Large intestine (tissue), 12 donors: ENCODE measurements at places on chromosomes 1 and 21. TPM values are rescaled to one million over a fixed set of nuclear protein-coding genes. Genes with fewer than 3 reads are reported as not detected.
A peak's percentile ranks its signal among the peaks of the same experiment; 100 is the strongest.

DNA sequence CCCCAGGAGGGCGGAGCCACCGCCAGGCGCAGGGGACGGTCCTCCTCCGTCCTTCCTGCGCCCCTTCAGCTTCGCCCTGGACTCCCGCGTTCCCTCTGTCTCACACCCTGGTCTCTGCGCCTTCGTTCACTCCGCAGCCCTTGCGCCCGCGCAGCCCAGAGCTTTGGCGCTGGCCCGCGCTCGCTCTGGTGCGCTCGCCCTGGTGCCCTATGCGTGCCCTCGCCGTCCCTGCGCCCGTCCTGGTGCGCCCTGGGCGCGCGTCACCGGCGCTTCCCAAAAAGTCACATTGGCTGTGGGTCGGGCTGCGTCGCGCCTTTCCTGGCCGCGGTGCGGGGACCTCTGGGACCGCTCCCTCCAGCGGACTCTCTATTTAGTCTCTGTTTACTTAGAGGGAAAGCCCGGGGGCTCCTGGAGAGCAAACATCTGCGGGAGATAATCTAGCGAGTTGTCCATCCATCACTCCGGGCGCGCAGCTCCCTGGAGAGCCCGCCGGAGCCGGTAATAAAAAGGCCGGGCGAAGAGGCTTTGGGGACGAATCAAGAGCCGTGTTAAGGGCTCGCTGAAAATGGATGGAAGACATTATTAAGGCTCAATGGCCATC, 178.6 kb downstream of the PRDM16 start:
- H3K27ac ChIP-seq = peak overlapping the region; percentile 16
- peak overlapping the region; percentile 13 for H3K4me3 ChIP-seq
- peaks cover 63% of the 10 kb centered on the region for H3K4me1 ChIP-seq
- DNase-seq = no peak

- H3K36me3 ChIP-seq = no peaks in the 10 kb centered on the region
- H3K27me3 ChIP-seq = no peaks in the 10 kb centered on the region
- H3K4me1 ChIP-seq = no peaks in the 10 kb centered on the region
- H3K27ac ChIP-seq = no peak overlapping the region
- H3K4me3 ChIP-seq = no peak overlapping the region
Observed at GRCh38 chr1:185661971-185662370, 72.2 kb upstream of the HMCN1 start.

DNA sequence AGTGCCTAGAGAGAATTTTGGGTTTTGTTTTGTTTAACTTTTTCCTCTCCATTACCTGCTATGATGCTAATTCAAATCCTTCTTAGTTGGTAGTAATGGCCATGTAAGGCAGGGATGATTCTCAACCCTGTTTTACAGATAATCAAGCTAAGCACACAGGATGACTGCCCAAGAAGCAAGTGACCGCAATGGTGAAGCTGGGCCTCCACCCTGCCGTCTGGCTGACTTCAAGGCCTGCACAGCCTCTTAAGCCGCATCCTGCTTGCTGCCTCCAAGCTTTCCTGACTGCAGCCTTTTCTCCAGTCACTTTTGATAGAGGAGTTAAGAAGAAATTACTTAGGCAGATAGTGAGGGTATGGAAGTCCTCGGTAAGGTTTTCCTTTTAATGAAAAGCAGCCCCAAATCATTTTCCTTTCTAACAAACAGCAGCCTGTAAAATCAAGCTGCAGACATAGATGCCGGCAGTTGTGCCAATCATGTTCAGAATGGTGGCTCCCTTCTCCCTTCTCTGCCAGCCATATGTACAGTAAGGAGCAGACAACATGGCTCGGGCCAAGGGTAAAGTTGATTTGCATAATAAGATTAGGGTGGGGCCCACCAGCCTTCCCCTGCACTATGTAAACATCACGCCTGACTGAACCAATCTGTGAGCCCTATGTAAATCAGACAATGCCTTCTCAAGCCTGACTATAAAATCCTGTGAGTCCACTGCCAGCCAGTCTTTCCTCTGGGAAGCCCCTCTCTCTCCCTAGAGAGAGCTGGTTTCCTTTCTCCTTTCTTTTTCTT, 8.8 kb upstream of the CTBS start:
- DNase-seq = peak; percentile 46
- no peak overlapping the region for H3K27ac ChIP-seq
- H3K36me3 ChIP-seq = no peaks in the 10 kb centered on the region
- H3K27me3 ChIP-seq = no peaks in the 10 kb centered on the region

- no peaks in the 10 kb centered on the region for H3K4me1 ChIP-seq
- no peak overlapping the region for H3K4me3 ChIP-seq
- no peak for DNase-seq
- H3K27ac ChIP-seq = no peak overlapping the region
- no peaks in the 10 kb centered on the region for H3K36me3 ChIP-seq
- H3K27me3 ChIP-seq = no peaks in the 10 kb centered on the region
Observed at GRCh38 chr1:189654906-189655305, 822.8 kb downstream of the BRINP3 start.

- H3K4me3 ChIP-seq = no peak overlapping the region
- peaks cover 31% of the 10 kb centered on the region for H3K27me3 ChIP-seq
- no peaks in the 10 kb centered on the region for H3K4me1 ChIP-seq
- no peak for DNase-seq
- no peaks in the 10 kb centered on the region for H3K36me3 ChIP-seq
Observed at GRCh38 chr1:111745675-111746613, 6.7 kb upstream of the INKA2 start.

GRCh38 chr1:91792489-91793071, 93.4 kb downstream of the TGFBR3 start:
- no peak for DNase-seq
- H3K27ac ChIP-seq = no peak overlapping the region
- peaks cover 5% of the 10 kb centered on the region for H3K36me3 ChIP-seq
- H3K27me3 ChIP-seq = no peaks in the 10 kb centered on the region
- no peaks in the 10 kb centered on the region for H3K4me1 ChIP-seq

- no peak overlapping the region for H3K27ac ChIP-seq
- no peaks in the 10 kb centered on the region for H3K27me3 ChIP-seq
- peaks cover 13% of the 10 kb centered on the region for H3K4me1 ChIP-seq
- DNase-seq = no peak
Observed at GRCh38 chr1:47568763-47569162, 130.9 kb downstream of the FOXD2 start.

DNA sequence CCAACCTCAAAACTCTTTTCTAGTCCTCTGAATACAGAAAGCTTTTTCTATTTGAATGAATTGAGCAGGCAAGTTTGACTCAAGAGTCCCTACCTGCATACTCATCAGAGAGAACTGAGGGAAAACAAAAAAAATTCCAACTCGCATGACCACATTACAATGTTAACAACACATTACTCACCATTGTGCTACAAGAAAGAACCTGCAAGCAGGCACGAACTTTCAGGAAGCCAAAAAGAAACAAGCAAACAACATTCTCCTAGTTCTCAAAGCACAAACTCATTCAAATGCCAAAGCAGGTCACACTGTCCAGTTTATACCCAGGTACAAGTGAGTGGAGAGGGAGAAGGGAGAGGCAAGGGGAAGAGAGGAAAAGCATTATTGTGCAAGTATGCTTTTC, 14.6 kb downstream of the OTUD7B start:
- no peak overlapping the region for H3K4me3 ChIP-seq
- H3K36me3 ChIP-seq = peaks cover 7% of the 10 kb centered on the region
- H3K4me1 ChIP-seq = no peaks in the 10 kb centered on the region
- H3K27ac ChIP-seq = no peak overlapping the region

GRCh38 chr1:235429143-235429542, 61.9 kb downstream of the TBCE start:
- no peaks in the 10 kb centered on the region for H3K27me3 ChIP-seq
- no peaks in the 10 kb centered on the region for H3K4me1 ChIP-seq
- no peak overlapping the region for H3K27ac ChIP-seq
- peaks cover 19% of the 10 kb centered on the region for H3K36me3 ChIP-seq
- DNase-seq = no peak

- H3K4me3 ChIP-seq = no peak overlapping the region
- no peaks in the 10 kb centered on the region for H3K27me3 ChIP-seq
- no peaks in the 10 kb centered on the region for H3K36me3 ChIP-seq
- H3K4me1 ChIP-seq = no peaks in the 10 kb centered on the region
- H3K27ac ChIP-seq = no peak overlapping the region
Observed at GRCh38 chr1:218828125-218828650, 345.5 kb upstream of the LYPLAL1 start.

DNA sequence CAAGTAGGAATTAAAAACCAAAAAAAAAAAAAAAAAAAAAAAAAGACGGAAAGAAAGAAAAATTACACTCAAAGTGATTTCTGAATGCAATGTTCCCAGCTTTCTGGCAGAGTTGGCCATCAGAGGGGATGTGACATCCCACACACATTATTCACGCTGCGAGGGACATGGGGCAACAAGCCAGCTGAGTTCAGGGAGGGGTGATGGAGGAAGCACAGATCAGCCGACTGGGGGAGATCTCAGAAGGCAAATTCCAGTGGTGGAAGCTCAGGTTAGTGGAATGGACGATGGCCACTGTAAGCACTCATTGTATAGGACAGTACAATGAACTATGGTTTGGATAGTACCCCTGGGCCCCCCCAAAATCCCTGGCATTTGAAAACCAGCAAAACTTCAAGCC, 311.9 kb downstream of the PCP4 start:
- no peaks in the 10 kb centered on the region for H3K36me3 ChIP-seq
- no peaks in the 10 kb centered on the region for H3K27me3 ChIP-seq
- H3K4me3 ChIP-seq = no peak overlapping the region
- no peaks in the 10 kb centered on the region for H3K4me1 ChIP-seq

- H3K36me3 ChIP-seq = no peaks in the 10 kb centered on the region
- H3K27me3 ChIP-seq = no peaks in the 10 kb centered on the region
- DNase-seq = no peak
Observed at GRCh38 chr1:206049919-206050600, 2.9 kb upstream of the RHEX start.

DNA sequence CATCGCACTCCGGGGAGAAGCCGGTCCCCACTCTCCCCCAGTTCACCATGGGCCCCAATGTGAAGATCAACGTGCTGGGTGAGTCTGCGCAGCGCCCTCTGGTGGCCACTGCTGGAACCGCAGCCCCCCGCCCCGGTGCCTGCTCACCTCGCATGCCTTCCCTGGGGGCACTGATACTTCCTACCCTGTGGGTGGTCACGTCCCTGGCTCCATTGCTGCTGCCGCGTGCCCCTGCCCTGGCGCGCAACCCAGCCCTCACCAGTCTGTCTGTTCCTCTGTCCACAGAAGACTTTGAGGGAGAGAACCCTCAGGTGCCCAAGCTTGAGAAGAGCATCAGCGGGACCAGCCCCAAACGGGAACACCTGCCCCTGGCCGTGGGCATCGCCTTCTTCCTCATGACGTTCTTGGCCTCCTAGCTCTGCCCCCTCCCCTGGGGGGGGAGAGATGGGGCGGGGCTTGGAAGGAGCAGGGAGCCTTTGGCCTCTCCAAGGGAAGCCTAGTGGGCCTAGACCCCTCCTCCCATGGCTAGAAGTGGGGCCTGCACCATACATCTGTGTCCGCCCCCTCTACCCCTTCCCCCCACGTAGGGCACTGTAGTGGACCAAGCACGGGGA, 7.6 kb downstream of the EFNA3 start:
- H3K27me3 ChIP-seq = peaks cover 29% of the 10 kb centered on the region
- no peak overlapping the region for H3K27ac ChIP-seq
- peaks cover 41% of the 10 kb centered on the region for H3K4me1 ChIP-seq

DNA sequence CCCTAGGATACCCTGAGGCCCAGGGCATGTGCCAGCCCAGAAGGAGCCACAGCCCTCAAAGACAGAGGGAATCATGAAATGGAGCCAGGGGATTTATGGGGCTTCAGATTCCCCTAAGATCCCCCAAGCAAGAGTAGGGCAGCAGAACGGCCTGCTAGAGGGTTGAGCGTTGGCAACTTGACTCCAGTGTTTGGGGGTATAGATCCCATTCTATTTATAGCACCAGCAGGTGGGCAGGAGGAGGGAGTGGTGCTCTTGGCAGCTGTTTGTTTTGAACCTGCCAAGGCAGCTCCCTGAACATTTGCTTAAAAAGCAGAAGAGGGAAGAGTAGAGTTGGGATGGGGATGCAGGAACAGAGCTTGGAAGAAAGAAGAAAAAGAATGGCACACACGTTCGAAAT, 33.7 kb downstream of the GLUL start:
- H3K4me1 ChIP-seq = no peaks in the 10 kb centered on the region
- H3K27ac ChIP-seq = no peak overlapping the region
- no peaks in the 10 kb centered on the region for H3K36me3 ChIP-seq
- H3K4me3 ChIP-seq = no peak overlapping the region

GRCh38 chr1:162026881-162027280, 3.2 kb upstream of the OLFML2B start:
- H3K4me3 ChIP-seq = no peak overlapping the region
- peaks cover 6% of the 10 kb centered on the region for H3K4me1 ChIP-seq
- no peak for DNase-seq

GRCh38 chr21:34973685-34974084, 75.4 kb downstream of the RUNX1 start:
- H3K36me3 ChIP-seq = no peaks in the 10 kb centered on the region
- H3K4me3 ChIP-seq = no peak overlapping the region
- no peak overlapping the region for H3K27ac ChIP-seq
- DNase-seq = no peak

GRCh38 chr21:25995278-25995677, 175.3 kb downstream of the APP start:
- peaks cover 10% of the 10 kb centered on the region for H3K4me1 ChIP-seq
- peaks cover 14% of the 10 kb centered on the region for H3K36me3 ChIP-seq
- H3K4me3 ChIP-seq = no peak overlapping the region
- H3K27ac ChIP-seq = no peak overlapping the region
- no peak for DNase-seq

- H3K36me3 ChIP-seq = no peaks in the 10 kb centered on the region
- no peaks in the 10 kb centered on the region for H3K27me3 ChIP-seq
- no peak overlapping the region for H3K4me3 ChIP-seq
- H3K27ac ChIP-seq = no peak overlapping the region
- DNase-seq = no peak
- H3K4me1 ChIP-seq = peaks cover under 1% of the 10 kb centered on the region
Observed at GRCh38 chr1:17789926-17790325, 34.8 kb downstream of the ACTL8 start.

GRCh38 chr1:239560921-239561320, 174.6 kb downstream of the CHRM3 start:
- H3K27ac ChIP-seq = no peak overlapping the region
- H3K36me3 ChIP-seq = no peaks in the 10 kb centered on the region
- no peak overlapping the region for H3K4me3 ChIP-seq
- H3K27me3 ChIP-seq = no peaks in the 10 kb centered on the region
- no peaks in the 10 kb centered on the region for H3K4me1 ChIP-seq

DNA sequence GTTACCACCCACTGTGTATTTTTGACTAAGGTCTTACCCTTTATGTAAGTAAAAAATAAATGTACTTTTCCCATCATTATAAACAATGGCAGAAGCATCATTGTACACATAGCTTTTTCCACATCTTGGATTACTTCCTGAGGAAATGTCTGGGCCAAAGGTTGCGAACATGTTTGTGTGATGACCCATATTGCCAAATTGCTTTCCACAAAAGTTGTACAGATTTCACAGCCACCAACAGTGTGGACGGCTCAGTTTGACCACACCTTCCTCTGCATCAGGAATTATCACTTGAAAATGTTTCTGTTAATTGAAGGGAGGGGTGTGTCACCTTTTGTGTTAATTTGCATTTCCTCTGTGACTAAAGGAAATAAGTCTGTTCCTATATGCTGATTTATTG, 25.7 kb downstream of the AKNAD1 start:
- no peaks in the 10 kb centered on the region for H3K4me1 ChIP-seq
- no peak overlapping the region for H3K4me3 ChIP-seq
- DNase-seq = no peak
- no peak overlapping the region for H3K27ac ChIP-seq

Gene SH2D1B
- polyA plus RNA-seq = 2.1 TPM

Gene EIF2D
- polyA plus RNA-seq = 53.2 TPM

Gene RNF115
- polyA plus RNA-seq = 14.7 TPM

Gene PLA2G2D
- 0.18 TPM for polyA plus RNA-seq

Gene SAMD13
- polyA plus RNA-seq = 4.0 TPM

Gene LRRIQ3
- polyA plus RNA-seq = 1.1 TPM

Gene FCRLB
- 0.60 TPM for polyA plus RNA-seq

Gene CRB1
- polyA plus RNA-seq = 0.28 TPM

Gene CCDC27
- 0.03 TPM for polyA plus RNA-seq

Gene NBPF11
- 19.3 TPM for polyA plus RNA-seq
